ENCODE measurements at places on chromosomes 1 and 21.

DNA sequence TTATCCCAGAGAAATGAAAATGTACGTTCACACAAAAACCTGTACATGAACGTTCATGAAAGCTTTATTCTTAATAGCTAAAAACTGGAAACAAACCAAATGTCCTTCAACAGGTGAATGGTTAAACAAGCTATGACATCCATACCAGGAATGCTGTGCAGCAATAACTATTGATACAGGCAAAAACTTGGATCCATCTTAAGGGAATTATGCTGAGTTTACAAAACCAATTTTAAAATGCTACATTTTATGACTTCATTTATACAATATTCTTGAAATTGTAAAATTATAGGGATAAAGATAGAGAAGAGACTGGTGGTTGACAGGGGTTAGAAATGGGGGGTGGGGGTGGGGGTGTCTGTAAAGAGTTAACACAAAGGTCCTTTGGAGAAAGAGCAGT lies 280.3 kb downstream of the TGFB2 start:
- DNase-seq = no peak

DNA sequence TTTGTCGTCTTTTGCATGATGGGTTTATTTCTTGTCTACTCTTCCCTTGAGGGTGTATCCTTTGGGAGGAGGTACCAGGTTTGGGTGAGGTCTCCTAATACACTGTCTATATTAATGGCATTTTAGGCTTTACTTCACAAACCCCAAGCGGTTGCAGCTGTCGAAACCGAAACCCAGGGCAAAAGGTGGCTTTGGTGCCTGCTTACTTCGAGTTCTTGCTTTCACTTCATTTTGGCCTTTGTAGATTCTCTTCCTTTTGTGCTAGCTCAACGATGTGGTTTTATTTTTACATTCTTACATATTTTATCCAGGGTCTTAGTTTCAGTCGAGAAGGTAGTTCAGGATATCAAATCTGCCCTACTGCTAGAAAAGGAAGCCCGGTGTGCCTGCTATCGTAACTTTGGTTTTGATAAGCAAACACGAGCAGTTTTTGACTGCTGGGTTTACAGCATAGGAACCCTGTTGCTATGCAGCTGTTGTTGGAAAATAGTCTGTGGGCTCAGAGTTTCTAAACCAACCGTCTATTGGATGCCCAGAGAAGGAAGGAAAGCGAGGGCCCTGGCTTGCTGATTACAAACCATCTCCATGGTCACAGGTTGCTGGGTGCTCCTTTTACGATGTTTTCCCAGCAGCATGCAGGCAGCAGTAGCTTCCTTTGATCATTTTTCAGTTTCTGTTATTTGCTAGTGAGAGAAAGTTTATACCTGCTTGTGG lies 9.8 kb upstream of the TSPAN2 start:
- peak; percentile 67 for DNase-seq

DNA sequence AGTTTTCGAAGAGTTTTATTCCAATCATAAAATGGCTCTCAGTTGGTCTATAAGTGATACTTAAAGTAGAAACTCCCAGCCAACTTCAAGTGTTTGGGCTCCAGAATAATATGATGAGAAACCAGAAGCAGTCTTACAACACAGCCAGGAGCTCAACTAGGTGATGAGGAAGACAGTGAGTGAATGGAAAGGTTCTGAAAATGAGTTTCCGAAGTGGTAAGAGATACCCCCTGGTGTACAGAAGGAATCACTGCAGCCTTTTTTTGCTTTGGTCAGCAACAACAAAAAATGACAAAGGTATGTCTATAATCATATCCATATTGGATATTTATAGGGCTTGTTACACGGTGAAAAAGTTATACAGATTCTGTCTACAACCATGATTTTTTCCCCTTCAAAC lies 16.5 kb downstream of the KRTAP19-1 start:
- DNase-seq = no peak

DNA sequence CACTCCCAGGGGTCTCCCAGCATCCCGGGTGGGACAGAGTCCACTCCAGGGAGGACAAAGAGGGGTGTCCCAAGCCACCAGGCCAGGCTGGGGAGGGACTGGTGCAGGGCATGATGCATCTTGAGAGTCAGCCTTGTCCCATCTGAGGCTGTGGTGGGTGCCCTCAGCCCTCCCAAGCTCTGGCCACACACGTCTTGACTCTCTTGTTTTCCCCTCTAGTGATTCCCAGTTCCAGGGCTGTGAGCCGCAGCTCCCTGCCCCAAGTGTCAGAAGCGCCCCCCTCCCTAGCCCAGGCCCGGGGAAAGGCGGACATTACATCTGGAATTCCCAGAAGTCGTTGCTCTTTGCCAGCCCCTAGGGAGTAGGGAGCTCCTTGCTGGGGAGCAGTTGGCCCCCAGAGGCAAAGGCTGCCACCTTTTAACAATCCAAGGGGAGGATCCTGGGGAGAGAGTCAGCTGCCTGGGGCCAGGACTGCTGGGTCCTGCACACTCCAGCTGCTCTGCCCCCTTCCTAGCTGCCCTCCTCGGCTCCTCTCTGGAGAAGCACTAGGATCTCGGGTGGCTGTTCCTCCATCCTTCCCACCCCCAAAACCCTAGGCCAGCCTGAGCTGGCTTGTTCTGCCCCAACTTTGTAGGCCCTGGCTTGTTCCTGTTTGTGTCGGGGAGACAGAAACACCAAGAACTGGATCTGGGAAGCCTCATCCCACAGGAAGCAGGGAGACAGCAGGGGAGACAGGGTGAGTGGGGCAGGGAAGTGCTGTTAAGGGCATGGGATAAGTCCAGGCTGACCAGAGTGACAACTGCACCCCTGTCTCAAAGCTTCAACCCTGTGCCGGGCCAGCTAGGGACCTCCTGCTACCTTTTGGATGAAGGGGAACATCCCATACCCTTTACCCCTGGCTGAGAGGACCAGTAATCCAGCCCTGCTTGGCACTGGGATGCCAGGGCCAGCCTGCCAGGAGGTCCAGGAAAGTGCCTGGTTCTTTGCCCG lies 3.2 kb upstream of the PTPN7 start:
- no peak for DNase-seq

DNA sequence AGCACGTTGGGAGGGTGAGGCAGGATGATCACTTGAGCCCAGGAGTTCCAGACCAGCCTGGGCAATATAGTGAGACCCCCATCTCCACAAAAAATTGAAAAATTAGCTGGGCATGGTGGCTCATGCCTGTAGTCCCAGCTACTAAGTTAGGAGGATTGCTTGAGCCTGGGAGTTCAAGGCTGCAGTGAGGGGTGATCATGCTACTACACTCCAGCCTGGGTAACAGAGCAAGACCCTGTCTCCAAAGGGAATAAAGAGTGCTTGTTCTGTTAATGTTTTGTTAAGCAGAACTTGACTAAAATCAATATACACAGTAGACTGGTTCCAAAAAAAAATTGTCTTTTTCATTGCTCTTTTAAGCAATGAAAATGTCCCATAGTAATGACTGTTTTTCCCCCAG lies 146.4 kb downstream of the SYT2 start:
- DNase-seq = no peak

GRCh38 chr1:61604261-61604660 lies 120.7 kb downstream of the TM2D1 start:
- no peak for DNase-seq

DNA sequence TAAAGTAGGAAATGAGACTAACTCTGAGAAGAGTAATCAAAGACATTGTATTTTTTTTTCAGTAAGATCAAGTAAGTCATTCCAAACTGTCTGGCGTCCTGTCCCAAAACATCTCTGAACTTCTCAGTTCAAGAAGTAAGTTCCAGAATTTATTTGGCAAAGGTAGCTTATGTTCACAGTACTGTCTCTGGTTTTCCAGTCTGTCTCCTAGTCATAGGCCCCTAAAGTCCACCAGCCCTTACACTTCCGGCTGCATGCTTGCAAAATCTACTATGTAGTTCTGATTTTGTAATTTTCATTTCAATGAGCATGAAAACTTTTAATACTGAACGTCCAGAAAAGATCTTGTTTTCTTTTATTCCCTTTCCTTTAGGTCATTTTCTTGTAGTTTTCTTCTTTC lies 61.4 kb upstream of the S1PR1 start:
- no peak for DNase-seq

- DNase-seq = no peak
Measured at GRCh38 chr1:234658138-234658537, 48.2 kb upstream of the IRF2BP2 start.
